ENCODE measurements at places on chromosomes 6 and 20. TPM values are rescaled to one million over a fixed set of nuclear protein-coding genes. Genes with fewer than 3 reads are reported as not detected.

DNA sequence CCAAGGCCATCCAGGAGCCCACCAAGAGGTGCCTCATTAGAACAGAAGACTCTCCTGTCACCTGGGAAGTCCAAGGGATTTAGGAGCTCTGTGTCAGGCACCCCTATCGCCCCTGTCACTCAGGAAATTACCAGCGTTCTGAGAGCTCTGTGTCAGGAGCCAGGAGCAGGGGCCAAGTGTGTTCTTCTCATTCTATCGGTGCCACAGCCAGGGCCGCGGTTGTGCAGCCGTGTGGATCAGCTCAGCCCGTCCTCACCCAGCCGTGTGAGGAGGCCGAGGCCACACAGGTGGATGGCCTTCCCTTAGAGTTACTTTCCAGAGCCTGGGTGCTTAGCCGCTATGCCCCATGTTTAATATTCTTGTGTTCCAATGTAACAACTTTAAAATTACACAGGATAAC, 9.8 kb downstream of the MTG2 start:
- ATAC-seq, result no peak

- ATAC-seq, result no peak
Measured at GRCh38 chr6:130035211-130035610, 16.8 kb downstream of the L3MBTL3 start.

DNA sequence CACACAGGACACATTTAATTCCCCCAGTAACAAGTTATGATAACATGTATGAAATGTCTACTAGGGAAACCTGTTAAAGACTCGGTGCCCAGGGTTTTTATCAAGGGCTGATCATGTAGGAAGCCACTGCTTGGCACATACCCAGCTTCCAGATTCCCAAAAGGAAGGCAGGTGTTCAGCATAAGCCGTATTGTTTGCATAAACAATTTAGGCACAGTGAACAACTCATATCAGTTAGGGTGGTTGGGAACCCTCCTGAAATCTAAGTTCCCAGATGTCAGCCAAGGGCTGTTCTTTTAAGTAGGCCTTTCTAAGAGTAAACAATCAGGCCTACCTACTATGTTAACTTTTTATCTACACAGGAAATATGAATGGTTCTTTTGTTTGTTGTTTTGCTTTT, 74.1 kb downstream of the ASXL1 start:
- no peak for ATAC-seq

DNA sequence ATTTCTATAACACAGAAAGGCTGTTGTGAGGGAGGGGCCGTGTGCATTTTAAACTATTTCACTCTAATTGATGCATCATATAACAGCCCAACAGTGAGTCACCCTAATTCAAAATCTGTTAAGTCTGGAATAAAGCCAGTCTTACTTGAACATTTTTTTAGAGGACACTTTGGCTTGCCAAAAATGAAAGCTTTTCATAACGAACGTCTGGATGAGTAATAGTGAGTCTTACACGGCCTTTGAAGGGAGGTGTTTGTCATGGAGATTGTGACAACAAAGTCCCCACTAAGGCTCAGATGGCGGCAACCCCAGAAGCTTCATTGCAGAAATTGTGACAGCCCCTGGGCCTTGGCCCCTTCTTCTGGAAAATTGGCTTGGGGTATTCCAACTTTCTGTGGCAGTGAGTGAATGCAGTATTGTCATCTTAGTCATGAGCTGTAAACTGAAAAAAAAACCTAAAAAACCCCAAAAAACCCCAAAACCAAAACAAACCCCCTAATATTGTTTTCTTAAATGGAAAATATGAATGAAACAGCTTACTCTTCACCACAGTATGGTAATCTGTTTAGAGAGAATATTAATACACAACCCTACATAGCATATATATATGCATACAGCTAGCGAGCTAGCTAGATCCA, 92.6 kb upstream of the CLDN20 start:
- ATAC-seq, result peak; percentile 54

DNA sequence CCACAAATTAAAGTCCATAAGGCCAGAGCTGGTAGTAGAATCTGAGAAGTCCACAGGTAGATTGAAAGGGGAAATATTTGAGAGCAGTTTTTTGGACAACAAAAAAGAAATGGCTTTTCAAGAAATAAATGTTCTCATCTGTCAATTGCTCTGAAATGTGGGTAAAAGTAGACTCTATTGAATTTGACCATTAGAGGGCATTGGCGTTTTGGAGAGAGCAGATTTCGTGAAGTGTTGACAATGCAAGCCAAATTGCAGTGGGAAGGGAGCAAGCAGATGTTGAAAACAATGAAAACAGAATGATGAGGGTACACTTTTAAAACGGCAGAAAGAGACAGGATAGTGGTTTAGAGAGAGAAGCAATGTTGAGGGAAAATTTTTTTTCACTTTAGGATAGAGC, 149.1 kb upstream of the FAM83B start:
- no peak for ATAC-seq

DNA sequence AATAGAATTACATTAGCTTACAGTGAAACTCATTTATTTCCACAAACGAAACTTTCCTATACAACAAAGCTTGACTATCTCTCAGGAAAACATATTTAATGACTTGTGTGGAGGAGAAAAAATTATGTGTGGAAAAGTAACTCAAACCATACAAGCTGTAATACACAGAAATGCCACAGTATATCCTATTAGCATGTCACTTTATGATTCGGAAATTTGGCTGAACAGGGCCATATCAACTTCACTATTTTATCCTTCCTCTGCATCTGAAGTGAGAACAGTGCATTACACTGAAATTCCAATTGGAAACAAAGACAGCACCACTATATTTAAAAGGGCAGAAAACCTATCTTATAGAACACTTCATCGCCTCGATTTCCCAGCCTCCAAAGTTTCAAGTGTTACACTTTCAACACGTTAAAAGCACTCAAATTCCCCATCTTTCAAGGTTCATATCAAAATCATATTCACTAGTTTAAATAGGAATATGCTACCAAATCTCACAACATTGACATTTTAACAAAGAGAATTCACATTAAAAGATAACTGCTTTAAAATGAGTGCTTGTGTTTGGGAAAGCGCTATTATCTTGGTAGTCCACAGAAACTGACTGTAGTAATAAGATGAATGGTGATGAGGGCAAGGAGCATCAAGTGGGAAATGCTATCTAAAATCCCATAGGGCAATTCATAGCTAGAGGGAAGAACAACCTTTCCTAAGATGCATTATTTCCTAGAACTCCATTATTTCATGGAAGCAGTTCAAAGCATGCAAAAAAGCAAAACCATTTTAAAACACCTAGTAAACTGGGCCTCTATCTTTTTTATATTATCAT, 1.8 kb downstream of the REV3L start:
- ATAC-seq, result no peak

- ATAC-seq, result no peak
Measured at GRCh38 chr6:21159465-21159864, 434.1 kb upstream of the SOX4 start.

- no peak for ATAC-seq
Measured at GRCh38 chr20:62567246-62568044, 74.9 kb upstream of the SLCO4A1 start.

DNA sequence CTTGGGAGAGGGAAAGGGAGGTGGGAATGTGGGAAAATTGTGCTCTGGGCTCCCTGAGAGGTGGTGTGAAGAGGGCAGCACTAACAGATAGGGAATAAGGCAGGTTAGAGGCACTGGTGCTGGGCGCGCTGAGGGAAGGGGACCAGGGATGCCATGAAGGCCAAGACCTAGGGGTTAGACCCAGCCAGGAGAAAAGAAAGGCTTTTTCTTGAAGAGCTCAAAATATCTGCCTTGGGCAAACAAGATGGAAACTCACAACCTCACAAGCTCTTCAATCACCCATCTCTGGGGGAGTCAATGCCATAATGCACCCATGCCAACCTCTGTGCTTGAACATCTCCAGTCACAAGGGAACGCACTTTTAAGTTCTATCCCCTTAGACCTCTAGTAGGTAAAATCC, 363.6 kb upstream of the CHD6 start:
- no peak for ATAC-seq

DNA sequence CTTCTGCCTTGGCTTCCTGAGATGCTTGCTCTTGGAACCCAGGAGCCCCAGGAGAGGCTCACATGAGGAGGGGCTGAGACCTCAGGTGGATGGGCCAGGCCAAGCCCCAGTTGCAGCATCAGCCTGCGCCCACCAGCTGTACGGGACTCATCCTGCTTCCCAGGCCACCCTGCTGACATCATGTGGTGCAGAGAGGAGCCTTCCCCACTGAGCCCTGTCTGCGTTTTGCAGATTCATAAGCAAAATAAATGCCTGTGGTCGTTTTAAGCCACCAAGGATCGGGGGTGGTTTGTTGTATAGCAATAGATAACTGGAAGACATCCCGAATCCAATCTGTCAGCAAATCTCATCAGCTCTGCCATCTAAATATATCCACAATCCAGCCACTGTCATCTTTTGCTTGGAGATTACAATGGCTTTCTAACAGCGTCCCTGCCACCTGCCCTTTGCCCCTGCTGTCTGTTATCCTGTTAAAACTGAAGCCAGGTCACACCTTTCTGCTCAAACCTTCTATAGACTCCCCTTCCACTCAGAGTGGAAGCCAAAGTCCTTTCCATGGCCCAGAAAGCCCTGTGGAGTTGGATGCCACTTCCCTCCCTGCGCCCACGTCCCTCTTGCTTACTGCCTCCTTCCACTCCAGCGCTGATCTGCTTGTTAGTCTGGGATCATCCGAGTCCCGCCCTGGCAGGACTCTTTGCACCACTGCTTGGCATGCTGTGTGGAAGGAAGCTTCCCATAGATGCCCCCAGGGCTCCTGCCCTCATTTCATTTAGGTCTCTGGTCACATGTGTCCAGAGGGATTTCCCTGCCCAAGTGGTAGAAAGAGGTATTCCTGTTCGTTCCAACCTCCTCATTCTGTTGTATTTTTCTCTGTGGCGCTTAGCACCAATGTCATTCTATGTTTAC, 24.0 kb upstream of the MLN start:
- peak; percentile 60 for ATAC-seq

DNA sequence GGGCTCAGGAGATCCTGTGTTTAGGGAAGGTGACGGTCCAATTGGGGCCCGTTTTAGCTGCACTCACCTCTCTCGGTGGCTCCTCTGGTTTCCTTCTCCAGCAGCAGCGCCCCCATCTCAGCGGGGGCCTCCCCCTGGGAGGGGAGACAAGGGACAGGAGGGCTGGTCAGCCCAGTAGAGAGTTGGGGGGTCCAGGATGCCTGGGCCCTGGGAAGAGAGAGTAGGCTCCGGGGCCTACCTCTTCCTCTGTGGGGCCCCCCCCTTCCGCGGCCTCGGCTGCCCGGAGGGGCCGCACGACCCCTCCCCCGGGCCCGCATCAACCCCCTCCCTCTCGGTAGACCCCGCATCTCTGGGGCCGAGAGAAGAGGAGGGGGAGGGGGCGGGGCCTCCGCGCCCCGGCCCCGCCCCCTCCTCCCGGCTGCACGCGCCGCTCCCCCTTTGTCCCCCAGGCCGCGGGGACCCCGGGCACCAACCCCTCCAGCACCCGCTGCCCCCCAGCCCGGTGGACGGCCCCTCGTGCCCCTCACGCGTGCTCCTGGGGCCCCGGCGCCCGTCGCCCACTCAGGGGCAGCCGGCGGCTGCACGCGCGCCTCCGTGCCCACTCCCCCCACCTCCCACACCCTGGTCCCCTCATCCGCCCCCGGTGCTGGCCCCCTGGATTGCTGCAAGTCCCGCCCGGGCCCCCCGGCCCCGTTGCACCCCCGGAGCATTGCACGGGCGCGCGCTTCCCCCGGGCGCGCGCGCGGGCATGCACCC, 464 bp downstream of the EHMT2 start:
- peak; percentile 25 for ATAC-seq

- ATAC-seq, result peak; percentile 69
Measured at GRCh38 chr6:110296241-110297025, 61.7 kb downstream of the METTL24 start.

GRCh38 chr20:2431185-2431584, 39.4 kb downstream of the SNRPB start:
- no peak for ATAC-seq

The MYMX gene
- total RNA-seq, result not detected

The EFCAB8 gene
- 0.23 TPM for total RNA-seq

The STMND1 gene
- total RNA-seq, result 0.08 TPM

The FGD2 gene
- total RNA-seq, result 1.1 TPM

The RAB44 gene
- total RNA-seq, result 0.07 TPM

The TRIM40 gene
- total RNA-seq, result not detected

Measured in motor neuron (in vitro differentiated cells).